ENCODE measurements at places on chromosomes 2 and 18.

DNA sequence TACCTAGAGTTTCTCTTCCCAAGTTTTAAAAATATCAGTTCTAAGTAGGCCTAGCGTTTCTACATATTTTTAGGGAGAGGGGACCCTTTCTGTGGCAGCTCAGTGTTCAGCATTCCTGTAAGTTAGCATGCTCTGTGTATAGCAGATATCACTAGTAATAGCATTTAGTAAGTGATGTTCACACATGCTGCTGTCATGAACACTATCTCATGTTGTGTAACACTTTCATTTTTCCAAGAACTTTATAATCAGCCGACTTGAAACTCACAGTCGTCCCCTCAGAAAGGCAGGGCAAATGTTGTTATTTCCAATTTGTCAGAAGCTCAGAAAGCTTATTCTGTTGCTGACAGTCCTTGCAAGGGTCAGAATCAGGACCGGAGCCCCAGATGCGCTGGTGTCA lies 267.7 kb downstream of the ALPK2 start:
- no peak for DNase-seq

- no peak for DNase-seq
These were observed 16.5 kb upstream of the NCL start for GRCh38 chr2:231480781-231481180.

DNA sequence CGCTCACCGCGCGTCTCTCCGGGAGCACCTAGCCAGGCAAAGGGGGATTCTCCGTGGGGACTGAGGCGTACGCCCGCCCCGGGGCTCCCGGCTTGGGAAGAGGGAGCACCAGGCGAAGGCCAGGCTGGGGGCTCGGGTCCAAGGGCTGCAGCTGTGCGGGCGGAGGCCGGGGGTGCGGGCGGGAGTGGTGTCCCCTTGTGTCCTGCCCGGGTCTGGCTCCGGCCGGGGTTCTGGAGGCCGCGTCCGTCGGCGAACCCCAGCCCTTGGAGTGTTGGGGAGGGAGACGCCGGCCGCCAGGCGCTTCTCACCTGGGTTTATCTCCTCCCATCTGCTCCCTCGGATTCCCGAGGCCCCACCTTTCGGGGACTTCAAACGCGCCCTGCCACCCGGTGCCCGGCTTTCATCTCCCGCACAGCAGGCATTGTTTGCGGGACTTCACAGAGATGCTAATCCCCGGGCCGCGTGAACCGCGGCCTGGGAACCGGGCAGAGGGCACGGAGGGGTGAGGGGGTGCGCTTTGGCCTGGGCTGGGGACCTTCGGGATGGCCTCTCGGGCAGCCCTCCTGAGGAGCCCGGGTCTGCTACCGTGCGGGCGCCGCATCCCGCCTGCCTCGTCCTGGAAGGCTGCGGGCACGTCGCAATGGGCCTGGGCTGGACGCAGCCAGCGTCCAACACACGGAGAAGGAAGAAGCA lies 5.0 kb upstream of the GBX2 start:
- no peak for DNase-seq

- DNase-seq: no peak
These were observed 1091.8 kb upstream of the NXPH2 start for GRCh38 chr2:139872032-139872431.

GRCh38 chr2:188365058-188365641 lies 73.5 kb downstream of the GULP1 start:
- no peak for DNase-seq

DNA sequence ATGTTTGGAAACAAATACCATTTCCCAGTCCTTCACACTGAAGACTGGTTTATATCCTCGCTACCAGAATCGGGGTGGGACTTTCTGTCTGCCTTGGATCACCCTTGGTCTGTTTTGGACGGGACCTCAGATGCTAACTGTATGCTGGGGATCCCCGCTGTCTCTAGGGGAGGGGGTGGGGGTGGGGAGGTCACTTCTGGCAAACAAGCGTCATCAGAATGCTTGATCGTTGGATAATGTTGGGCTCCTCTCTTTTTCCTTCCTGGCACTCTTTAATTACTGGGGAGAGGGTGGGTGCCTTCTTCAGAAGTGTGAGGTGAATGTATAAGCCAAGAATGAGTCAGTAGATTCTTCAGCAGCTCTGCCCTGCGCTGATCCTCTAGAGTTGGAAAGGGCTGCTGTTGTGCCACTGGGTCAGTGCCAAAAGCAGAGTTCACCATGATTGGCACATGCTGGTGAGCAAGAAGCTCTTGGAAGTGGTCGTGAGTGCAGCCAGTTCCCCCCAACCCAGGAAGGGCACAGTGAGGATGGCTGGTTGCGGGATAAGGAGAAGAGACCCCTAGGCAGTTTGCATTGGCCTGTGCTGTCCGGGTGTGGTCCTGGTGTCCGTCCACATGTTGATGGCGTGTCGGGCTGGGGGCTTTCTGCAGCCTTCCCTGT lies 32.2 kb downstream of the DGKD start:
- no peak for DNase-seq

DNA sequence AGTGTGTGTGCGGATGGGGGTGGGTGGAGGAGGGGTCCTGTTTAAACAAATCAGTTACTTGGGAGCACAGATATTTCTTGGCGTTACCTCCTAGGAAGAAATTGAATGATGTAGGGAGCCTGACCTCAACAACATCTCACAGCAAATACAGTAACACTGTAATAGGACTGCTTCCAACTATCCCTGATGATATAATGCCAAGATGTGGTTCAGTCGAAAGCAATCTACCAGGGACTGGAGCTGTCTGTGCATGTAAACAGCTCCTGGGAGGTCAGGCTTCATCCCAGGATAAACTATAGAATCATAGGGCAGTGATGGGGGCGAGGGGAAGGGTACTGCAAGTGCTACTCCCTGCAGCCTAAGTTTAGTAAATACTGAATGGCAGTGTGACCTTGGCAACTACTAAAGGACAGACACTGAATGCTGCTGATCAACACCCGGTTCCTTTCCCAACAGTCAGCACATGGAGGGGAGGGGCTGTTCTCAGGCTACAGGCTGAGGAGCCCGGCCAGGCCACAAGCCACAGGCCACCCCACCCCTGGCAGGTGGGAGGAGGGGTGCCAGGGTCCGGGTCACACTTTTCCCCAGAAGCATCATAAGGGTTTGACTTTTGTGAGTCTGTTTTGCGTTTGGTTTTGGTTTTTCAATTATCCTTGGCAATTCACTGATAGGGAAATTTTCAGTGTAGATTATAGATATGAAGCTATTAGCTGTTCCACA lies 85.3 kb upstream of the ZNF397 start:
- DNase-seq: no peak

DNA sequence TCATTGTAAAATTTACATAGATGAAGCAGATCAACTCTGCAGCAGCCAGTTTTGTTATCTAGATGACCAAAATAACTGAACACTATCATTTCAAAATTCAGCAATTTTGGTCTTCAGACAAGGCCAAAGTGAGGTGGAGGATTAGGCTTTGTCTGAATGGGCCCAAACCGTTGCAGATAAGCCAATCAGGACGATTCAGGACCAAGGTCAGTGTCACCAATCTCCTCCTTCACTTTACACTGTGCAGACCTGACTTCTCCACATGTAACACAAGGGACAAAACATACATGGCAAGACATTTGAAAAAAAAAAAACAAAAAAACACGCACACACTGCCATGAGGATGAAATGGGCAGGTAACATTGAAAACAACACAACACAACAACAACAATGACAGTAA lies 211.2 kb downstream of the NAPG start:
- no peak for DNase-seq

- no peak for DNase-seq
These were observed 4.7 kb downstream of the NRP2 start for GRCh38 chr2:205686783-205687640.

GRCh38 chr2:172849519-172850217 lies 114.0 kb downstream of the RAPGEF4 start:
- no peak for DNase-seq

DNA sequence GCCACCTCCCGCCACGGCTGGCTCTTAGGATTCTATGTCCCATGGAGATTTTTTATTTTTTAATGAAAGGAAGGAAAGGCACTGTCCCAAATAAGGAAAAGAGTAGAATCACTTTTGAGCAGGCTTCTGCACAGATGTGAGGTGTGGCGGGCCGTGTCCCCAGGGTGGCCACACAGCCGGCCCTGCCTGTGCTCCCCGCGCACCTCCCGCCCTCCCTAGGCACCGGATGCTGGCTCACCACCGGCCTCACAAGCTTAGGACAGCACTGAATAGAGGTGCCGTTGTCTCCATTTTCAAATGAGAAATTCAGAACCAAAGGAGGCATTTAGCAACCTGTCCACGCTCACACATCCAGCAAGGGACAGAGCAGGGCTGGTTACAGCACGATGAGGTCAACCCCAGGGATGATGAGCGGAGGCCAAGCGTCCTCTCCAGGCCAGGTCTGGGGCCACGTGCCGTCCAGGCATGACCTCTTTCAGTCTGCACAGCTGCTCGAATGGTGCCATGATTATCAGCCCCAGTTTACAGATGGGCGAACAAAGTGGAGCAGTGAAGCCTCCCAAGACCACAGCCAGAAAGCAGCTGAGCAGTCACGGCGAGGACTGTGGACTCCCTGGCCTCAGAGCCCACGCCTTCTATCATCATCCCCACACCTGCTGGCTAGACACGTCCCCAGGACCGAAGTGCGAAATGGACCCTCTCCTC lies 20.7 kb upstream of the TEX51 start:
- no peak for DNase-seq

GRCh38 chr2:55133467-55134315 lies 83.4 kb upstream of the RTN4 start:
- peak; percentile 79 for DNase-seq

Data from Jurkat, Clone E6-1 (cell line).